DMS53 (cell line): ENCODE measurements at places on chromosomes 4 and X.

- DNase-seq, result no peak
Observed at GRCh38 chrX:134684956-134685355, 26.7 kb upstream of the PLAC1 start.

DNA sequence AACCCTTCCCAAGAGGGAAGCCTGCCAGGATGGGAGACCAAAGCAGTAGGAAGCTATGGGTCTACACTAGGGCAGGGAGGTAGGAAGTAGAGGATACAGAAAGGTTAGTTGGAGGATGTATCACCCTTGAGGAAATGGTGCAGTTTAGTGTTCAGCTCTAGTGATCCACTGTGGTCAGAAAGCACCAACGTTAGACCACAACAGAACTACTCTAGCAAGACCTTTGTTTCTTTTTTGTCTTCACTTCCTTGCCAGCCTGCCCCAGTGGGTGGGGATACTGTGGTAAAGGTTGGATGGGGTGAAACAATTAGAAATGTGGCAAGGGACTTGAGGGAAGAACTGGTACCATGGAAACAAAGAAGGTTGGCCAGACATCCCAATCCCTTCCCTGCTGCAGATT, 83.3 kb downstream of the DDIT4L start:
- DNase-seq, result no peak

GRCh38 chr4:54912155-54912554, 213.2 kb downstream of the KDR start:
- DNase-seq, result no peak

GRCh38 chr4:88178626-88179231, 20.3 kb upstream of the ABCG2 start:
- DNase-seq, result peak; percentile 4

DNA sequence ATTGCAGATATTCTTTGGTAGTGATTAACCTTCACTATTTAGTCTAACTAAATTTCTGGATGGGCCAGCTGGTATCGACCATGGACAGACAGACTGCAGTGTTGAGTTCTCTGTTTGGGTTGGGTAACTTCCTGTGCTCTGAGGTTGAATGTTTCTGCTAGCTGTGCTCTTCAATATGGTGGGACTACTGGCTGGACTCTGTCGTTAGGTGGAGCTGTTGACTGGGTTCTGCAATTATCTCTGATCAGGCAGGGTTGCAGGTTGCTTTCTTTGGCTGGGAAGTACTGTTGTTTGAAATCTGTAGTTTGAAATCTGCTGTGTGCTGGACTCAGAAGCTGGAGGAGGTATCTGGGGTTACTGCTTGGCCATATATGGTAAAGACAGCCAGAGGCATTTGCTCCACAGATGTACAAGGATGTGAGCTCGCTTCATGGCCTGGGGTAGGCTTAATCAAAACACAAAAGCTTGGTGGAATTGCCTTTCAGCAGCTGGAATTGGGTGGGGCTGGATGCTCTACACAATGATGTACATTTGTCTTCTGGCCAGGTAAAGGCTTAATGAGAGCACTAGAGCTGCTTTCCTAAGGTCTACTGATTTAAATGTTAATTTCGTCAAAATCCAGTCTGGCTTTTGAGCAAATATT, 1472.0 kb downstream of the FAM133A start:
- DNase-seq, result no peak

GRCh38 chrX:151359931-151360871, 36.8 kb upstream of the VMA21 start:
- DNase-seq, result peak; percentile 65

DNA sequence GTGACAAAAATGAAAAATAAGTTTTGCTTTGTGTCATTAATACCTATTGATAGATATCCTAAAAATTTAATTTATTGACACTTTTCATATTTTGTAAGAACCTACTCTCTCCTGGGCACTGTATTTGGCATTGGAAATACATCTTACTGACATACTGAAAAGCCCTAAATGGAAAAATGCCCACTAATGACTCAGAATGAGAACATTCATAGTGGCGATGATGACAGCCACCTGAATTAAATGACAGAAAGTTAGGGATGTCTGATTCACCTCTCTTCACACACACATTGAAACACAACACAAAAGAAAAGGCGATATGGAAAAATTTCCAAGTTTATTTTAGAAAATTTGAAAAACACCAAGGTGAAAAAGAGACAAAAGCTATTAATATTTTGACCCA, 992.3 kb downstream of the STPG2 start:
- no peak for DNase-seq

DNA sequence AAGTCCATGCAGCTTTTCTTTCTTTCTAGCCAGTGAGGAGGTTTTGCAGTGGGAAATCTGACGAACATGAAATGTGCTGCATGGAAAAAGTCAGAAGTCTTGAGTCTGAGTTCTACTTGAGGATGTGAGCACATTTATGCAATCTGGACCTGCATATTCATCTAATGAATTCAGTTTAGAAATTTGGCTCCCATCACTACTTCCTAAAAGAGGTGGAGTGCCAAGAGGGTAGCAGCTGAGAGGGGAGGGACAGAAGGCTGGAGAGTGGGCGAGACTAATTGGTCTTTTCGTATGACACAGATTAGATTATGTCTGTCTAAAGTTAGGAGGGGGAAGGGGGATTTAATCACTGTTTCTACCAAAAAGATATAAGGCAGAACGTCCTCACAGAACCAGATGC, 535.9 kb downstream of the IQCM start:
- no peak for DNase-seq

GRCh38 chrX:135114392-135114791, 5.9 kb downstream of the ETDB start:
- DNase-seq, result no peak

DNA sequence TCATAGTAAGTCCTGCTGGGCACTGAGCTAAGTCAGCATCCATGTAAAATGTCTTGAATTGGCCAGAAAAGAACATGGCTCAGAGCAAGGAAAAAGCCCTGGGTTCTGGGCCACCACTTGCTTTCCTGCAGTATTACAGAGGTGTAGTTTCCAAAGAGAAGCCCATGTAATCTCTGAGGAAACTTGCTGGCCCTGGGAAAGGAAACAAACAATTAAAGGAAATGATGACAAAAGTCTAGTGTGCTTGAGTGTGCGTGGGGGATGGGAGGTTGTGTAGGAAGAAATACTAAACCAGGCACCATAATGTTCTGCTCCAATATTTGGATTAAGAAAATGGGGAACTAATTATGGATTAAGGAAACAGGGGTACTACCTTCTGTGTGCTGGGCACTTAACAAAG, 39.5 kb upstream of the SMIM10L2A start:
- no peak for DNase-seq

- DNase-seq, result no peak
Observed at GRCh38 chr4:138706201-138706600, 309.4 kb upstream of the NOCT start.

- DNase-seq, result peak; percentile 26
Observed at GRCh38 chr4:140186082-140186438, 32.1 kb upstream of the MAML3 start.

DNA sequence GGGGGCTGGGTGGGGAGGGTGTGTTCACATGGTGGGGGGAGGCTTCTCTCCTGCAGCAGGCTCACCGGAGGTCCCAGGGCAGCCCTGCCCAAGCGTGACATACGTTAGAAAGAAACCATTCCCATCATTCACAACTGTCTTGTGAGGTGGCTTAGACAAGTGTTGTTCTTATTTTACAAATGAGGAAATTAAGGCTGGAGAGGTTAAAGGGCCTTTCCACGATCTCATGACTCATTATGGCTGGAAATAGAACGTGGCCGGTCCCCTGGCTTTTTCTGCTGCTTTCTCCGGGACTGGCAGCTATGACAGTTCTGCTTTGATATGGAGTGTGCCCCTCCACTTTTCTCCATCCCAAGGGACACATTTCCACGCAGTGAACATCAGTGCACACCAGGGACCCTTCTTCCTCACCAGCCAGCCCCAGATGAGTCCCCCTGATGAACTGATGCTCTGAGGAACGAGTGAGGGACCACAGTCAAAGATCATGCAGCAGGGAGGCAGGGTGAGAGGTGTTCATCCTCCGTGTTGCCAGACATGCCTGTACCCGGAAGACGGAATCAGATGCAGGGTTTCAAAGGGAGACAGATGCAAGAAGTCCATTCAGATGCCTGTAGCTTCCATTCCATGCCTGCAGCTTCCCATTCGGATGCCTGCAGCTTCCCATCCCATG, 64.0 kb upstream of the ACSL1 start:
- no peak for DNase-seq

- peak; percentile 8 for DNase-seq
Observed at GRCh38 chrX:150599226-150599625, 30.8 kb downstream of the MTM1 start.

DNA sequence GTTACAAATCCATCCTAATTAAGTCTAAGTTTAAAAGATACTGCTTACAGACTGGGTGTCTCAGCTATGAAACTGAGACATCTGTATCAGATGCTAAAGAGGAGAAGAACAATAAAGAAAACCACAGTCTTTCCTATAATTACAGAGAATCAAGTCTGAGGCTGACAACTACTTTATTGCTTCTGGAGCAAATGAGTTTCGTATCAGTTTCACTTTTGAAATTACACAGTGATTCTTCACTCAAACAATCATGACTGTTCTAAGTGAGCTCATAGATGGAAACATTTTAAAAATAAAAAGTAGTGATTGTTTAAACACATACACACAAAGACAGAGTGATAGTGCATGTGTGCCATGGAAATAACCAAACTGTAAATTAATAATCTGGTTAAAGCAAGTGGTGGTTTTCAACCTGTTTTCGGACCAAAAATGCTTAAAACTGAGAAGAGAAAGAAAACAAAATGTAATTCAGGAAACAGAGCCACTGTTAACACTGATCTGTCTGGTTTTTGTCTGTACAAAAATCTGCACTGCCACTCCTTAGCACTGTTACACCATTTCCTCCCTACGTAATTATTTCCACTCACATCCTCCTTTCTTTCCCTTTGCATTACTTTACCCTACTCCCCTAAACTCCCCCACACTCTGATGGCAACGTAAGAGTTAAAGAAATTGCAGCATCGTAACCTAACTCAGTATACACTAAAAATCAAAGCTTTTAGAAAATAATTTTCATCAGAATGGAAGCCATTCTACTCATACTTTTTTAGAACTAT, 12.5 kb downstream of the RFC1 start:
- no peak for DNase-seq

- no peak for DNase-seq
Observed at GRCh38 chr4:89109841-89110540, 1.3 kb upstream of the TIGD2 start.

- no peak for DNase-seq
Observed at GRCh38 chr4:40490481-40490880, 139.2 kb downstream of the RBM47 start.

DNA sequence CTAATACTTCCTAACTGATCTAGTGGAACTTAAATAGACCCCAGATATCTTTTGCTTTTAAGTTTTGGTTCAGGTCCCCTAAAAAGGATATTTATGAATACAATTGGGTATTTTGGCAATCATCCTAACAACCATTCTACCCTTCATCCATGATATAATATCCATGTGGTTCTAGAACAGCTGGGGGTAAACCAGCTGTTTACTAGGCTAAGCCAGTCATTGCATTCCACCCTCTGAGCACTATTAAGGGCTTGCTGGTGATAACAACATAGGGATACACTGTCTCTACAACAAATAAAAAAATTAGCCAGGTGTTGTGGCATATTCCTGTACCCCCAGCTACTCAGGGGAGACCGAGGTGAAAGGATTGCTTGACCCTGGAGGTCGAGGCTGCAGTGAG, 54.8 kb upstream of the MAPK10 start:
- no peak for DNase-seq

GRCh38 chr4:186500721-186501304, 54.6 kb downstream of the MTNR1A start:
- DNase-seq, result peak; percentile 89

GRCh38 chrX:101108284-101108683, 10.3 kb downstream of the CENPI start:
- no peak for DNase-seq

DNA sequence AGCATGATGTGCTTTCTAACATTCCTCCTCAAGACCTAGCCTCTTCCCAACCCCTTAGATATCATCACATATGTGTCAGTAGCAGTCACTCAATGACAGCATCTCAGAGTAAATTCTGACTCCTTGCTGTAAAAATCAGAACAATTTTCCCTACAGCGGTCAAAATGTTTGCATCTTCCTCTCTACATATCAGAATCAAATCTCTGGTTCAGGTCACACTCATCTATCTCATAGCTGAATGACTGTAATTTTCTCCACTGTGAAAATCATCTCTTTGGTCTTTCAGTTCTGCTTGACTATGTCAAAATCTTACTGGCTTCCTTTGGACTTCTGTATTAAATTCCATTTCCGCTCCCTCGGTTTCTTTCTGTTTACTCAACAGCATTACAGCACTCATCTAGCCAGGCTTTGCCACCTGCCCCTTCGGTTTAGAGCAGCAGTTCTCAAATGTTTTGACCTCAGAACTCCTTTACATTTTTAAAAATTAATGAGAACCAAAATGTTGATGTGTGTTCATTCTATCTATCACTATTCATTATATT, 57.3 kb downstream of the AGA start:
- DNase-seq, result peak; percentile 59

GRCh38 chr4:73086095-73086868, 16.8 kb upstream of the COX18 start:
- no peak for DNase-seq

- no peak for DNase-seq
Observed at GRCh38 chrX:53281963-53282695, 745 bp upstream of the IQSEC2 start.

DNA sequence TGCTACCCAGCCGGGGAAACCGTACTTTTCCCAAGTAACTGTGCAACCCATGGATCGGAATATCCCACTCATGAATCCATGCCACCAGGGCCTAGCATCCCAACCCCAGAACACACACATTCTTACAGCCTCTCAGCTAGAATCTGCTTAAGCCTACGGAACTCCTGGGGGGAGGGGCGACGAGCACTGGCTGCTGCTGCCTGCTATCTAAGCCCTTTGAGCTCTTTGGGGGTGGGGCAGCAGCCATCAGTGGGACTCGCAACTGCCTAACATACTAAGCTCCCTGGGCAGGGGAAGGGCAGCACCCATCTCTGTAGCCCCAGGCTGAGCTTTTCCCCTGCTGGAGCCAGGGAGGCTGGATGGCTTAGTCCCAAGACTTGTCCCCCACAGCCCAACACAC, 28.6 kb downstream of the NUDT10 start:
- DNase-seq, result no peak

DNA sequence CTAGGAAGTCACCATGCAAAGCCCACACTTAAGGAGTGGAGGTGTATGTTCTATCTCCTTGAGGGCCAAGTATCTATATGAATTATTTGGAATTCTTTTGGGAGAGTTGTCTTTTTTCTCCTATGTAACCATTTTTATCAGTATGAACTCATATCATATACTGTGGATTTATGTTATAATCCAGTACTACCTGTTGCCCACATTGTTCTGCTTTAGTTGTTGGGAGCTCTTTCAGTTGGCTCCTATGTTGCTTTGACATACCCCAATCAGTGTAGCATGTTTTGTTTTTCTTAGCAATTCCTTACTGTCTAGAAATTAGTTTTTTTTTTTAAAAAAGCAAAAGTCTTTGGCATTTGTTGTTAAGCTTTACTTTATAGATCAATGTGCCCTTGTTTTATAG, 13.0 kb downstream of the UCHL1 start:
- no peak for DNase-seq

- no peak for DNase-seq
Observed at GRCh38 chr4:69731847-69732246, 28.6 kb downstream of the SULT1B1 start.
